CD8-positive, alpha-beta T cell (primary cell): ENCODE measurements at places on chromosomes 6 and 20. TPM values are rescaled to one million over a fixed set of nuclear protein-coding genes. Genes with fewer than 3 reads are reported as not detected.

- peak; percentile 91 for DNase-seq
Measured at GRCh38 chr20:33663161-33664084, 1.3 kb downstream of the C20orf144 start.

DNA sequence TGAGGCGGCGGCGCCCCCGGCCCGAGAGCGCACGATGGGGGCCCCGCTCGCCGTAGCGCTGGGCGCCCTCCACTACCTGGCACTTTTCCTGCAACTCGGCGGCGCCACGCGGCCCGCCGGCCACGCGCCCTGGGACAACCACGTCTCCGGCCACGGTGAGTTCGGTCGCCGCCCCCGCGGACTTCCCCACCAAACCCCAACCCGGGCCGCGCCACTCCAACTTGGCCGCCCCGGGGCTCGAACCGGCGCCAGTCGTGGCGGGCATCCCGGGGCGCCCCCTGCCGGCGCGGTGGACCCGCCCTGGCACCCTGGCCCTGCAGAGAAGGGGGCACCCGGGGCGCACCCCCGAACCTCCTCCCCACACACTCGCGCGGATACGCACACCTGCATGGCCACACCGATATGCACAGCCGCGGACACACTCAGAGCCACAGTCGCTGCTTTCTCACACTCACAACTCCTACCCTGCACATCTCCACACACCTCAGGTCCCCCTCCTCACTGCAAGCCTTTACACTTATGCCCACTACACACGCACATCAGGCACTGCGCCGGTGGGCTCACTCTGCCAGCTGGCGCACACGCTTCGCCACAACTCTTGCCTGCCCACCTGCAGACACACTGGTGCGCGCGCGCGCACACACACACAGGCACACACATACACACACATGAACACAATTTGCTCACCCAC, 535 bp downstream of the VSTM2L start:
- no peak for DNase-seq

- no peak for DNase-seq
Measured at GRCh38 chr6:24076011-24076410, 50.0 kb upstream of the NRSN1 start.

DNA sequence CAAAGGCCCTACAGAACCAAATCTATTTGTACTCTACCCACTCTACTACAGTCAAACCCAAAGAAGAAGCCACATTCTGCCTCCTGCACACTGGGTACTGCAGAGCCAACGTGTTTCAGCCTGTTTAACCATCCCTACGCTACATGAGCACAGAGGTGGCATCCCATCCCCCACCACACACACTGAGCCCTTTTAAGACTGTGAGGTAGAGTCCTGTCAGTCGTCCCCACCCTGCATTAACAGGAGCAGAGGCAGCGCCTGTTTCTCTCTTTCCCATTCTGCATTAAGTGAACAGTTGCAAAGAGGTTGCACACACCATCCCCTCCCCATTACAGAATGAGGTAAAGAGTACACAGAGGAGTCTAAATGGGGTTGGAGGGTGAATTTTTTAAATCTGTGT, 5.2 kb upstream of the RSPH4A start:
- no peak for DNase-seq

- DNase-seq, result no peak
Measured at GRCh38 chr20:53891306-53891894, 179.0 kb downstream of the BCAS1 start.

- DNase-seq, result no peak
Measured at GRCh38 chr6:45591890-45592289, 214.2 kb upstream of the SUPT3H start.

DNA sequence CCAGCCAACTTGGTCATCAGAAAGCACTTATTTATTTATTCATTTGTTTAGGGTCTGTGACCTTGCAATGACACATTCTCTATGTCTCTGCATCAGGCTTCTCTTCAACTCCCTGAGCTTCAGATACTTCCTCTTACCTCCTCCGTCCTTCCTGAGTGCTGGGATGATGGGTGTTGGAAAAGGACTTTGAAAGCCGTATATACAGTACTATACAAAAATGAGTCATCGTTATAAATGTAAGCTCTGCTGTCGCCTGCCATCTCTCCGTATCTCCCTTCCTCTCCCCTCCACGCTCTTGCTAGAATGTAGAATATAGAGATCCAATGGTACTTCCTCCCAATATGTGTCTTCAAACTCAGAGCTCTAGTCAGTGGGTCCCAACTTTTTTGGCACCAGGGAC, 91.9 kb upstream of the SALL4 start:
- DNase-seq, result no peak

GRCh38 chr20:13644010-13644409, 5.3 kb upstream of the TASP1 start:
- DNase-seq, result no peak

DNA sequence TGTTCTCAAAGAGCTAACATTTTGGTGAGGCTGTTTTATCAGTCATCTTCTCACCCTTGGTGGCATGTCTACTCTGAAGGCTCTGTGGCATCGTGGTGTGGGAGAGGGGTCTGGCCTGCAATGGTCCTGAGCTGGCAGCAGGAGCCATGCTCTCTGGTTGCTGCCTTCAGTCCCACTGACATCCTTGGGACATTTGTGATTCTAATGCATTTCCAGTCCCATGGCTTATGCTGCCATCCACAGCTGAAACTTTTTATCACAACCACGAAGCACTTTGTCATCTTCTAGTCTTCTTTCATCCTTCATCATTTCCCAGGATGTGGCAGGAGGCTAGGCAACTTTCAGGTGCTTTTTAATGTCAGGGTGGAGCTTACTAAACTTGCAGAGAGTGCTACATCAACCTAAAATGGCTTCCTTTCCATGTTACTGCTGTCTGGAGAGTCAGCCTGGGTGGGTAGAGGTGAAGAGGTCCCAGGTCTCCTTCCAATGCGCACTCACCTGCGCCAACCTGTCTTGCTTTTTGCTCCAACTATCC, 77.1 kb downstream of the GPR63 start:
- DNase-seq, result no peak

GRCh38 chr6:165245701-165246100, 63.7 kb downstream of the C6orf118 start:
- DNase-seq, result no peak

DNA sequence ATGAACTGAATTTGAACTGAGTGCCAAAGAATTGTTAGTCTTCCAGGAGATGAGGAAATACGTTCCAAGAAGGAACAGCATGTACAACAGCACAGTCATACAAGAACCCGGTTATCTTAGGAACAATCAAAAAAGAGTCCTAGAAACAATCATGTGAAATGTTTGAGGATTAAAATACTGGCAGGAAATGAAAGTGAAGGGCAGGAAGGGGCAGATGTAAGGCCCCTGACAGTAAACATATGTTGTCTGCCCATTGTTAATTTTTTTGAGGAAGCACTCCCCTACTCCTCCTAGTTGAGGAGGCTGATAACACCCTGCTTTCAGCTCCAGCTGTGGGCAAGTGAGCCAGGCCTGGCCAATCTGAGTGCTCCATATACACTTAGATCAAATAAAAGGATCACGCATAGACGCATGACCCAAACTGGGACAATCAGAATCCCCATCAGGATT, 220.9 kb downstream of the HACE1 start:
- no peak for DNase-seq

GRCh38 chr6:113647143-113647889, 209.8 kb upstream of the MARCKS start:
- no peak for DNase-seq

L3MBTL3 gene
- total RNA-seq, result 50.5 TPM

HLA-DPB1 gene
- total RNA-seq, result 58.6 TPM

KCNK15 gene
- total RNA-seq, result not detected
